Activated CD4-positive, alpha-beta T cell treated with anti-CD3 and anti-CD28 coated beads, Interleukin-2, amount 50 U/mL, for 24 hours (primary cell): ENCODE measurements at places on chromosomes 4 and X.

DNA sequence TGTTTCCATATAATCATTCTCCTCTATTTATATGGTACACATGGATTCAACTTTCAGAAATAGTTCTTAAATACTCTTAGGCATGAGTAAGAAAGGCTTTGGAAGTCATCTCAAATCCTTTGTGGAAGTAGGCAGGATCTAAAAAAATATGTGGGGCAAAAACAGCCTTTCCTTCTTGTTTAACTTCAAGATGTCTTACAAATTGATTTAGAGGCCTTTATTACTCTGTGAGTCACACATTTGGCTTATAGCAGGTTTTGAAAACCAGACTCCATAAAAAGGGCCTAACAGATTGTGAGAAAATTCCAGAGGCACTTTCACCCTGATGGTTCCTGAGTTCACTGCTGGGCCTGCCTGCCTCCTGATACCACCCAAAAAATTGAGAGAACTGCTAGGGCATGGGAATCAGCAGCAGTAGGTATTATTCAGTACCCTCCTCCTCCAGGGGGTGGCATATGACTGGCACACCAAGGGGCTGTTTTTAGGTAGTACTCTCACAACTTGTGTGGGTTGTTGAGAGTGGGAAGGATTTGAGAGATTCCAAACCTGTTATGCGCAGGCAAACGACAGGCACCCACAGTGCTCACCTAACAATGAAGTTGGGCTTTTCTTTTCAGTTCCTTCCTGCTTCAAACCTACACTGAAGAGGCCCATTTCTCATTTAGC, 162.7 kb upstream of the MBNL3 start:
- no peak for DNase-seq

- no peak for DNase-seq
These were observed 44.0 kb upstream of the PPP1R2C start for GRCh38 chrX:42821803-42822443.

- DNase-seq = no peak
These were observed 23.1 kb upstream of the ARMCX2 start for GRCh38 chrX:101682723-101683122.

GRCh38 chr4:133150486-133151340, 1.6 kb downstream of the PCDH10 start:
- no peak for DNase-seq
